ENCODE measurements at places on chromosomes 7 and 10. TPM values are rescaled to one million over a fixed set of nuclear protein-coding genes. Genes with fewer than 3 reads are reported as not detected.
A peak's percentile ranks its signal among the peaks of the same experiment; 100 is the strongest.

DNA sequence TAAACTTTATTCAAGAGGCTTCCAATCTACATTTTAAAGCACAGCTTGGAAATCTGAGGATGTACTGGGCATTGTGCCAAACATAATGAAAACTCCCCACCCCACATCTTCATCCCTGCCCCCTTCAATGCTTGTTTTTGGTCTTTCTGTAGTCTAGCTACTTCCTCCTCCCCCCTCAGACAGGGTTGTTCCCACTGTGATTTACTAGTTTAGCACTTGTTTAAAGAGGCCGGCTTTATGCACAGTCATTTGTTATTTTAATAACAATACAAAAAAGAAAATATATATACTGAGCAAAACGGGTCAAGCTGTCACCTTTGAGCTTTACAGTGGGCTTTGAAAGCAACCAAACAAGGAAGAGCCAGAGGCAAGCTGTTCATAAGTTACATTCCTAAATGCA lies 132.6 kb downstream of the CHRM2 start:
- DNase-seq: no peak
- no peak overlapping the region for H3K4me3 ChIP-seq
- no peaks in the 10 kb centered on the region for H3K27me3 ChIP-seq

- no peak overlapping the region for H3K4me3 ChIP-seq
- no peak for DNase-seq
- H3K36me3 ChIP-seq: no peaks in the 10 kb centered on the region
- no peak overlapping the region for H3K27ac ChIP-seq
Measured at GRCh38 chr10:116385311-116385710, 42.3 kb upstream of the PNLIPRP3 start.

The PON3 gene
- 2.6 TPM for total RNA-seq

- no peaks in the 10 kb centered on the region for H3K27me3 ChIP-seq
- DNase-seq: no peak
- no peaks in the 10 kb centered on the region for H3K4me1 ChIP-seq
- H3K36me3 ChIP-seq: peaks cover 24% of the 10 kb centered on the region
- H3K4me3 ChIP-seq: no peak overlapping the region
Measured at GRCh38 chr10:71817831-71818655, 33.0 kb downstream of the PSAP start.

DNA sequence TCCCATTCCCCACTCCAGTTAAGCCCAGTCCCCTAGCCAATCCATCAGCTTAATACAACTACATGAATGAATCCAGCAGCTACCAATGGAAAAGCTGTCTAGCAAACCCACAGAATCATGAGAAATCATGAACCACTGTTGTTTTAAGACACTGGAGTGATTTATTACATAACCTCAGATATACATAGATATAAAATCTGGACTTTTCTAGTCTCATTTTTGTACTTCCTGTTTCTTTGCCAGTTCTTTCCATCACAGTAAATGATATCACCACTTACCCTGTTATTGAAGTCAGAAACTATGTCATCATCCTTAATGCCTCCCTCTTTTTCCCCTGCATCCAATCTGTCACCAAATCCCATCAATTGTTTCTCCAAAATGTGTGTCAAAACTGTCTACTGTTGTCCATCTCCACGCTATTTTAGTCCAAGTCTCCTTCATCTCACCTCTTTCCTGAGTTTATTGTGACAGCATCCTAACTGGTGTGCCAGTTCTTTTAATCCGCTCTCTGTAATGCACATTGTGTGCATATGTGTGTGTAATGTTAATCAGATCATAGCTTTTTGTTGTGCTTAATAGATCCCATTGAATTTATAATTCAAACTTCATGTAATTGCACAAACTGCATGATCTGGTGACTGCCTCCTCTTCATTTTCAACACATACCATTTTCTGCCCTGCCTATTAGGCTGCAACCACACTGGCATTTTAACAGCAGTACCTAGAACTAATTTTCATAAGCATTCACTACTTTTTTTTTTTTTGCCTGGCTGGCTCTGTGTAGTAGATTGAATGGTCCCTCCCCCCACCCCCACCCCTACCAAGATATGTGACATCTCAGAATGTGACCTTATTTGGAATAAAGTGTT lies 56.0 kb downstream of the MKLN1 start:
- no peaks in the 10 kb centered on the region for H3K4me1 ChIP-seq
- H3K27ac ChIP-seq: no peak overlapping the region
- no peak for DNase-seq
- H3K27me3 ChIP-seq: no peaks in the 10 kb centered on the region
- H3K36me3 ChIP-seq: no peaks in the 10 kb centered on the region

The TMEM196 gene
- not detected for total RNA-seq

The STK31 gene
- total RNA-seq: not detected

DNA sequence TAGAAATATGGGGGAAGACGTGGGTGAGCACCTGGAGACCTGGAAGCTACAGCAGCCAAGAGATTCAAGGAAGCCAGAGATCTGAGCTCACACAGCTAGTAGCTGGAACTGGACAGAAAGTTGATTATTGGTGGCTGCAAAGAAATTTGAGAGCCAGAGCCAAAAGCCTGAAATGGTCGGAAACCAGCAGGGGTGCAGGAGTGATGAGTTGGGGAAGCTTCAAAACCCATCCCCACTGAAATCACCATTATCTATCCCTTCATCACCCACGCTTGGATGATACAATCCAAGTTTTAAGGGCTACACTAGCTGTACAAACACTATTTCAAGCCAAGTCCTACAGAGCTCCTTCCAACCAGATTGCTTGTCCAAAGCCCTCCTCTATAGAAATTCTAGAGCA lies 296.1 kb upstream of the NEBL start:
- no peak overlapping the region for H3K27ac ChIP-seq
- H3K4me3 ChIP-seq: no peak overlapping the region
- H3K4me1 ChIP-seq: peaks cover 36% of the 10 kb centered on the region
- DNase-seq: no peak
- H3K27me3 ChIP-seq: no peaks in the 10 kb centered on the region
- no peaks in the 10 kb centered on the region for H3K36me3 ChIP-seq

The ASB10 gene
- total RNA-seq: not detected

The SPDYE5 gene
- total RNA-seq: not detected

- H3K27me3 ChIP-seq: no peaks in the 10 kb centered on the region
- H3K4me1 ChIP-seq: no peaks in the 10 kb centered on the region
- DNase-seq: no peak
- no peak overlapping the region for H3K27ac ChIP-seq
- H3K4me3 ChIP-seq: no peak overlapping the region
Measured at GRCh38 chr7:36182854-36183604, 30.0 kb downstream of the EEPD1 start.

DNA sequence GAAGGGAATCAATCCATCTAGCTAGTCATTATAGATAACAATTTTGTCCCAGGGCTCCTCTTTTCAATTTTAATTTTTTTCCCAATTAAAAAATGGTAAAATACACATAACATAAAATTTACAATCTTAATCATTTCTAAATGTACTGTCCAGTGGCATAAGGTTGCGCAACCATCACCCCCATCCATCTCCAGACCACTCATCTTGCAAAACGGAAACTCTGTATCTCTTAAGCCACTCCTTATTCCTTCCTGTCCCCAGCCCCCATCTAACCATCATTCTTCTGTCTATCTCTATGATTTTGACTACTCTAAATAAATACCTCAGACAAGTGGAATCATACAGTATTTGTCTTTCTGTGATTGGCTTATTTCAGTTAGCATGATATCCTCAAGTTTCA lies 46.1 kb upstream of the RAB18 start:
- no peak for DNase-seq
- no peak overlapping the region for H3K4me3 ChIP-seq
- H3K4me1 ChIP-seq: no peaks in the 10 kb centered on the region
- H3K36me3 ChIP-seq: no peaks in the 10 kb centered on the region
- no peaks in the 10 kb centered on the region for H3K27me3 ChIP-seq
- H3K27ac ChIP-seq: no peak overlapping the region

DNA sequence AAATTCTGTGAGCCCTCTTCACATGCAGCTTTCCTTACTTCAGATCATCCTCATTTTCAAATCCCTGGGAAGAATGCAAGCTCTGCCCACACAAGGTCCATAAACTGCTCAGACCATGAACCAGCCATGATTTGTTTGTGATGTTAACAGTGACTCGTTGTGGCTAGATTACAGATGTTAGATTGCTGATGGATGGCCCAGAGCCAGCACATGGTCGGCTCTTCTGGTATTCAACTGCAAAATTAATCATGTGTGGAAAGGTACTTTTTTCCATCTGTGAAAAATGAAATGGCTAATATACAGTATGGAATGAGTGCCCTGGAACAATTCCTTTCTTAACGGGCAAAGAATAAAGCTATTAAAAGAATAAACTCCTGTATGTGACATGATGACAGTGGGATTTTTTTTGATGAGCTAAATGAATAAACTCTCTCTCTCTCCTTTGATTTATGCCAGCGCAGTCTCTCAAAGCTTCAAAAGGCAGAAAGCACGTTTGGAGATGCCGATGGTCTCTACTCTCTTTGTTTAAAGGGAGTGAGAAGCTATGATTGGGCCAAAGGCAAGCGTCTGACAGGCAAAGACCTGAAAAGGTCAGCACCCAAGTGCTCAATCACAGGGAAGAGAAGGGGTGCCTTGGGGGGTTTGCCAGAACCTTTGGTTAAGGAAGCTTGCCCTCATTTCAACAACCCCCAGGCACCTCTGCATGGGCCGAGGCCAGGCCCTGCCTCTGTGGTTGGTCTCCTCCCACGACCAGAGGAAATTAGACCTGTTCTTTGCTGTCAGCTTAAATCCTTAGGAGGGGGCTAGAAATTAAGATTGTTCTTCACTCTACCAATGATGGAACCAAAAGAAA lies 444.0 kb upstream of the NFE2L3 start:
- H3K4me3 ChIP-seq: no peak overlapping the region
- H3K36me3 ChIP-seq: no peaks in the 10 kb centered on the region
- H3K27me3 ChIP-seq: peaks cover 17% of the 10 kb centered on the region
- H3K4me1 ChIP-seq: no peaks in the 10 kb centered on the region
- no peak for DNase-seq

The NRG3 gene
- not detected for total RNA-seq

DNA sequence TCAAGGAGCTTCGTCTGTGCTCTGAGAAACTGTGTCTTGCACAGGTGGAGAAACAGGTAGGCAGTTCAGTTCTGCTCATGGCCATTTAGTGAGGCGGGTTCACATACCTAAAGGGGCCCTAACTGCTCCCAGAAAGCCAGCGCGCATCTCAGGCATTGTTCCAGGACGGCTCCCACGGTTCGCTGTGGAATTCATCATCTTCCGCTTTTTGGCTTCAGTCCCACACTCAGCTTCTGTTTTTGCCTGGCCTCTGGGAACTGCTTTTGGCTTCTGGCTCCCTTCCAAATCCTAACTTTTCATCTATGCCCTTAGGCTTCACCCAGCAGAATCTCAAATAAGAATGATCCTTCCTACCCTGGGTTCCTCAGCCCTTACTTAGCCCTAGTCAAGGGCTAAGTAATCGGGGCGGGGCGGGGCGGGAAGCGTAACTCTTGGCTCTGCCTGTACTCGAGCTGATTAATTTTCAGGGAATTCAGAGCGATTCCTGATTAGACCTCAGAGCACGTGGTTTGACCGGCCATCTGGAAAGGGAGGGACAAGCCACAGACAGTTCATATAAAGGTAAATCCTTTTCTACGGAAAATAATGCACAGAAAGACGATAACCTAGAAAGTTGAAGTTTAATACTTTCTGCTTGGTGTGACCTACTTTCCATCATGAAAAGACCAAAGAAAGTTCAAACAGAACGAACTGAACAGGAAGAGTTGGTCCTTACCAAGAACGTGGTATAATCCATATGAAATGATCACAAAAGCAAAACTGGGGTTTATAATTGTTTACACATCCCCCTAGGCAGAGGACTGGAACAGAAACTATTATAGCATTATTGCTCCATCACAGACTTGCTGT lies 105.7 kb downstream of the ST8SIA6 start:
- peak overlapping the region; percentile 80 for H3K27ac ChIP-seq
- peak overlapping the region; percentile 19 for H3K4me3 ChIP-seq
- DNase-seq: peak; percentile 83
- H3K36me3 ChIP-seq: no peaks in the 10 kb centered on the region
- peaks cover 50% of the 10 kb centered on the region for H3K4me1 ChIP-seq
